ENCODE measurements at places on chromosomes 4 and X.

- DNase-seq = no peak
These were observed 16.6 kb upstream of the PTCHD1 start for GRCh38 chrX:23317799-23318724.

GRCh38 chrX:25663701-25664100 lies 474.4 kb upstream of the MAGEB18 start:
- no peak for DNase-seq

- no peak for DNase-seq
These were observed 84.9 kb upstream of the SPANXB1 start for GRCh38 chrX:140917354-140918115.

DNA sequence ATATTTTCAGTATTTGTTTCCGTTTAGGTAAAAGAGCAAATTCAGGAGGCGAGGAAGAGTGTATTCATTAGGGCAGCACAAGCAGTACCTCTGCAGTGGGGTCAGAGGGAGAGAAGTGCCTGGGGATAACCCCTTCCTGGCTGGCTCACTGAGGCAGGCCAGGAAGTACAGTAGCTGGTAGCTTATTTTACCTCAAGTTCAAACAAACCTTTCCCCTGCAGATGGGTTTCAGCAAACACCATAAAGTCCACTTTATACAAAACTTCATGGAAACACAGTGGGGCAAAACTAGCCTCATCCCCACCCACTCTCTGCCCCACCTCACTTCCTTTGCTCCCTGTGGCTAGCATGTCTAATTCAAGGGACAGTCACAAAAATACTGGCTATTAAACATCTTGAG lies 29.5 kb downstream of the MEPE start:
- DNase-seq = no peak

Data from stimulated activated CD4-positive, alpha-beta T cell treated with anti-CD3 and anti-CD28 coated beads, Interleukin-12 subunit alpha, Interleukin-12 subunit beta, amount 100 ng/mL, for 24 hours (primary cell).